NCI-H460 (cell line): ENCODE measurements at places on chromosomes 5 and 9. TPM values are rescaled to one million over a fixed set of nuclear protein-coding genes. Genes with fewer than 3 reads are reported as not detected.
A peak's percentile ranks its signal among the peaks of the same experiment; 100 is the strongest.

DNA sequence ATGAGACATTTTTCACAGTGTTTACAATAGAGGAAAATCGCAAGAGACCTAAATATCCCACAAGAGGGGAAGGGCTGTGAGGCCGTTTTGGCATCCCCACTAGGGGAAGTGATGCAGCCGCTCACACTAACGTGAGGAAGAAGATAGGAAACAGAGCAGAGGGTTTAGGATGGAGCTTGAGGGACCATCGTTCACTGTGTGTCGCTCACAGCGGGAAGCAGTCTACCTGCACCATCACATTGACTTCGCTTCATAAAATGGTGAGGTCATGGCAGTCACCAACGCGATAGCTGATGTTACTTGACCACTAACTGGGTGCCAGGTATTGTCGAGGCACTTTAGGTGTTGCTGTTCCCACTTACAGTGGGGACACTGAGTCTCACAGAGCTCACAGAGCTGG is 35.6 kb downstream of the PRRX2 start:
- DNase-seq = no peak

GRCh38 chr5:132471151-132471907 is 19.2 kb downstream of the IRF1 start:
- DNase-seq = no peak

The IL11RA gene
- total RNA-seq = 2.2 and 3.3 TPM in 2 replicates

The CNTNAP3 gene
- 2.7 and 3.9 TPM in 2 replicates for total RNA-seq

DNA sequence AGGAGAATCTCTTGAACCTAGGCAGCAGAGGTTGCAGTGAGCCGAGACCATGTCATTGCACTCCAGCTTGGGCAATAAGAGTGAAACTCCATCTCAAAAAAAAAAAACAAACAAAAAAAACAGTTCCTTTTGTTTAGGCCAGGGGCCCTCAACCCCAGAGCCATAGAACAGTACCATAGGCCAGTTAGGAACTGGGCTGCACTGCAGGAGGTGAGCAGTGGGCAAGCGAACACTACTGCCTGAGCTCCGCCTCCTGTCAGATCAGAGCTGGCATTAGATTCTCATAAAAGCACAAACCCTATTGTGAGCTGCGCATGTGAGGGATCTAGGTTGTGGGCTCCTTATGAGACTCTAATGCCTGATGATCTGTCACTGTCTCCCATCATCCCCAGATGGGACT is 49.1 kb upstream of the SUB1 start:
- DNase-seq = no peak

The SOHLH1 gene
- total RNA-seq = not detected in 2 replicates

GRCh38 chr9:96169484-96169883 is 132.5 kb downstream of the HSD17B3 start:
- DNase-seq = peak; percentile 37

DNA sequence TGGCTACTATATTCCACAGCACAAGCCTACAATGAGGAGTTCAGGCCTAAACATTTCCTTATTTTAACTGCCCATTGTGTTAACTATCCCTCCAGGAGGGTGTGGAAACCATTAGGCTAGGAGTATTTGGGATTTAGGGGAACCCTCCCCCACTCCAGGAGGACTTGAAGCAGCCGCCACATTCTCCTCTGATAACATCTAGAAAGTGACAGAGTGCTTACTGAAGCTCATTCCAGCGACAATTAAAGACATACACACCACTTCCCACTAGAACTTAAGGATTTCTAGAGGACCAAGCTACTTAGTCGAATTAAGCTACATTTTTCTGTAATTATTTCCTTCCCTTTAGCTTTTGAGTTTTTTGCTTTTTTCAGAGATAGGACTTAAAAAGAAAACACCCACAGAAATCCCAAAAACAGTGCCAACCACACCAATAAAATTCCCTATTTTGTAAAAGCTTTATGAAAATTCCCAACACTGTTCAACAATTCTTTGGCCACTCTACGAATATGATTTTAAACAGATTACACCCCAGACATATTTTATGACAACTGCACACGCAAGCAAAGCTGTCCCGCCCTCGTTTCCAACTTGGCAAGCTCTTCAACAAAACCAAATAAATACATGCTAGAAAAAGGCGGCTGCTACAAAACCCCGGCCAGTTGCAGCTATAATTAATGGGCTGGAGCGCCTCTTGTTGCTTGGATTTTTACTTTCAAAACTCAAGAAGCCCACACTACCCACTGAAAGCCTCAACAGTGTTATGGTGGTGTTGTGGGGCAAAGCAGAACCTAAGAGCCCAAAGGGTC is 4.5 kb downstream of the ROR2 start:
- DNase-seq = no peak

GRCh38 chr5:142847898-142848790 is 78.0 kb downstream of the ARHGAP26 start:
- DNase-seq = no peak

The CBY3 gene
- total RNA-seq = not detected in 2 replicates

The AJM1 gene
- 2.6 and 2.7 TPM in 2 replicates for total RNA-seq

DNA sequence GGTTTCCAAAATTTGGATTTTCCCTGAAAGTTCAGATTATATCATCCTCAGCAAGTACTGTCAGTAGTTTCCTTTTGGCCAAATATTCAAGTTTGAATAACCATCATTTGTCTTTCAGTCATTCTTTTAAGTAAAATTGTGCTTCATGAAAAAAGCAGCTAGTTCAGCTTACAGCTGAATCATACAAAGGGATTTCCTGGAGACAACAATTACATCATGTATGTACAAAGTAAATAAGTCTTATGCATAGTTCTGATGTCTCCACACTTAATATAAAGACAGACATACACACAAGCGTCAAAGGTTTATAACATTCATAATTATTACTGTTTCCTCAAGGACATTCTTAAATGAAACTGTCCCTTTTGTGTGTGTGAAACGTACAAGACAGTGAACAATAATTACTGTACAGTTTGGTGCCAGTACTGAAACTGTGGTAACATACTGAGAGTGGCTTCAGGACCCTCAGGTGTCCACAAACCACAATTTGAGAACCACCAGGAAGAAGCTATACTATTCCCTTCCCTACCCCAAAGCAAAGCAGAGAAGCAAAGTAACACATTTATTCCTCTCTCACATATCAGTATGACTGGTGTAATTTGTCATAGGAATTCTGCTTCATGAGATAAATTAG is 746.6 kb downstream of the TAF11L14 start:
- DNase-seq = no peak

- DNase-seq = no peak
Observed at GRCh38 chr5:80620211-80620610, 34.2 kb upstream of the MSH3 start.

The ADAMTS13 gene
- total RNA-seq = 0.40 and 1.1 TPM in 2 replicates

DNA sequence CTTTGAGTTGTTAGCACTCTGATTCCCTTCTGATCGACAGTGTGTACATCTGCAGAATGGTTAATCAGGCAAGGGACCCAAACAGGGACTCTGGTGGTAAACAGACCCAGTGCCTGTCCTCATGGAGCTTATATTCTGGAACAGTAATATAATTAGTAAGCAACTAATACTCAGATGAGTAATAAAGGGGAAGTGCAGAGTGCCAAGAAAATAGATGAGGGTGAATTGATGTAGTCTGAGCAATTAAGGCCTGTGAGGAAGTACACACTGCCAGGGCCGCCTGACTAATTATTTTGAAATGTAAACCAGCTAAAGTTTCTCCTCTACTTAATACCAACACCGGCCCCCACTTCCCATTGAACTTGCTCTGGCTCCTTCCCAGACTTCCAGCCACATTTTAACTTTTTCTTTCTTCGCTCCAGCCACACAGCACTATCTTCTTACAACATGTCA is 4.2 kb downstream of the DHX29 start:
- no peak for DNase-seq

- DNase-seq = no peak
Observed at GRCh38 chr9:92480291-92480771, 2.0 kb downstream of the ASPN start.

The PROP1 gene
- total RNA-seq = not detected in 2 replicates

DNA sequence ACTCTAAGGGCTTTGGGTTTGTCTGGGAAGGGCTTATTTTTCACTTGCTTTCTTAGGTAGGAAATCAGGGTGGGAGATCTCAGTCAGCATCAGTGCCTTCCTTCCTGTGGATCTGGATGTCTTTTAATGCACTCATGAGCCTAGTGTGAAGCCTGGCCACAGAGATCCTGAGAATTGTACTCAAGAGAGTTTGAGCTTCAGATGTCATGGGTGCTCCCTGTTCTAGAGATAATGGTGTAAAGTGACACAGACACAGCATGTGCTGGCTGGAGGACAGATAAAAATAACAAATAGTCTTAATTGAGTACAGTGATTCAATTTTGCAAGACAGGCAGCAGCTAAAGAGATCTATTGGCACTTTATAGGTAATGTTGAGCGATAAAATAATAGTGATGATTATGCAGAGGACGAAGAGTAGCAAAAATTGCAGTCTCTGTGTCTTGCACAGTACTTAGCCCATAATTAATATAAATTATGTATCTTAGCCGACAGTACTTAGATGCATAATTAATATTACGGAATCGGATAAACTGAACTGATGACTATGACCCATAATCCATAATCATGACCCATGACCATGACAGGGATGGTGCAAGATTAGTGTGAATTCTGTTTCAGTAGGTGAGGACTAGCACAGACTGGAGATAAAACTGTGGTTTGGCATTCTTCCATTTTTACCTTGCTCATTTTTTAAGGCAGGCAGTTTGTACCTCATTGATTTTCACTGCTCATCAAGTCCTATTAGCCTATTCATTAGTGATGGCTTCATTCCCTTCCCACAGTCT is 408.7 kb upstream of the PIK3R1 start:
- no peak for DNase-seq

- no peak for DNase-seq
Observed at GRCh38 chr9:91248707-91249106, 113.0 kb downstream of the AUH start.
